ENCODE measurements at places on chromosomes 16 and 17.

GRCh38 chr17:71071837-71072236, 902.5 kb downstream of the KCNJ2 start:
- DNase-seq, result no peak

- DNase-seq, result no peak
These were observed 585 bp downstream of the MLKL start for GRCh38 chr16:74700116-74700437.

- no peak for DNase-seq
These were observed 23.8 kb downstream of the OGFOD1 start for GRCh38 chr16:56475201-56475600.

DNA sequence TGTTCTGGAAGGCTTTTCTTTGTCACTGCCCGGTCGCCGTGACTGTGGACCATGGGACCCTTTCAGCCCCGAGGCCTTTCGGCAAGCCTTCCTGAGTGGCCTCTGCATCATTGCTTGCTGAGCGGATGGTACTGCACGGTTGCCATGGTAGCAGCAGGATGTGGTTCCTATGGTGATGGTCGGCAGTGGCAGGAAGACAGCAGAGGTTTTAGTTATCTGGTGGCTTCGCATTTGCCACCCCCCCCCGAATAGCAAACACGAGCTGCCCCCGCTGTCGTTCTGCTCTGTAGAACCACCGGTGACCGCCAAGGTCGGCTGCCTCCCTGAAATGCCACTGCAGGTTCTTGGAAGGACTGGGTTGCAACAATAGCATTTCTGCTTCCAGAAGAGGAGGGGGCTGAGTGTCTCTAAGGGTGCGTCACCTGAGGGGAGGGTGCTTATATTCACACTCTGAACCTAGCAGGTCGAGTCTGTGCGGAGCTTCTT, 76.6 kb downstream of the CMIP start:
- peak; percentile 61 for DNase-seq

DNA sequence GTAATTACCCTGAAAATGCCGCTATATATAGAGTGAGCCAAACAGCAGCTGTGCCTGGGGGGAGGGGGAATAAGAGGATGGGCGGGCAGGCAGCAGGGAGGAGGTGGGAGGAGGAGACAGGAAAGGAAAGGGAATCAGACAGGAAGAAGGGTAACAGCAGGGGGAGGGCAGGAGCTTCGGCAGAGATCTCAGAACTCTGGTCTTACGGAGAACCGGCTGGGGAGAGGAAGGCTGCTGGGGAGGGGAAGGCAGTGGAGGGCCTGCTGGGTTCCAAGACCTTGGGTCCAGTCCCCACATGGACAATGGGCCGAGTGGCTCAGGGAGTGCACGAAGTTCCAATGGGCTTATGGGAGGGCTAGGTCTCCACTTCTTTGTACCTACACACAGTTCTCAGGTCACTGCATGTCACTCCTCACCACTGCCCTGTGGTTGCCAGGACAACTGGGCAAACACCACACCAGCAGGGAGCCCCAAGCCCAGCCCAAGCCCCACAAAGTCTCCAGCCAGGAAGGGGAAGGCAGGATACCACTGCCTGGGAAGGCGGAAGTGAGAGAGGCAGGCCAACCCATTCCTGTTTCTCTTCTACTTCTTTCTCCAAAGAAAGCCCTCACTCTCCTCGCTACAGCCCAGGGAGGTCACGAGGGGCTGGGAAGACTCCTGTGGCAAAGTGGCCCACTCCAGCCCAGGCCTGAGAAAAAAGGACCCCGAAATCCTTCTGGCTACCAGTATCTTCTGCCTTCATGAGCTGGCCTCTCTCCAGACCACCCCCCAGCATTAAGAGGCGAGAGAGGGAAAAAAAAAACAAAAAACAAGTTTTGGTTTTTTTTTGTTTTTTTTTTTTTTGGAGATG, 25.3 kb downstream of the G6PC3 start:
- DNase-seq, result no peak

GRCh38 chr17:31798205-31798724, 60.8 kb downstream of the COPRS start:
- no peak for DNase-seq

All from GM12864 (cell line).